CD8-positive, alpha-beta memory T cell (primary cell): ENCODE measurements at places on chromosomes 3 and 15. TPM values are rescaled to one million over a fixed set of nuclear protein-coding genes. Genes with fewer than 3 reads are reported as not detected.

EXD1 gene
- 0.28 TPM for polyA plus RNA-seq

RARRES1 gene
- polyA plus RNA-seq, result not detected

LSMEM2 gene
- polyA plus RNA-seq, result not detected

DNA sequence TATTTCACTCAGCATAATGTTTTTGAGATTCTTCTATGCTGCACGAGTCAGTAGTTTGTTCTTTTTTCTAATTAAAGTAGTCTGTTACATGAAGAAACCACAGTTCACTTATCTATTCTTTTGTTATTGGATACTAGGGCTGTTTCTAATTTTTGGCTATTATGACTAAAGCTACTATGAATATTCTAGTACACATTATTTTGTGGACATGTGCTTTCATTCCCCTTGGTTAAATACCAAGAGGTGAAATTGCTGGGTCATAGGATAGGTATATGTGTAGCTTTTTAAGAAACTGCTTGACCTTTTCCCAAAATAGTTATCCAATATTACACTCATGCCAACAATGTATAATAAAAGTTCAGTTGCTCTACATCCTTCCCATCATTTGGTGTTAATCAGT lies 8.9 kb downstream of the PDE8A start:
- no peak overlapping the region for H3K27ac ChIP-seq
- no peaks in the 10 kb centered on the region for H3K27me3 ChIP-seq
- no peak for DNase-seq

- H3K36me3 ChIP-seq, result no peaks in the 10 kb centered on the region
- DNase-seq, result no peak
- no peaks in the 10 kb centered on the region for H3K27me3 ChIP-seq
- no peak overlapping the region for H3K27ac ChIP-seq
These were observed 237.7 kb downstream of the SLCO3A1 start for GRCh38 chr15:92091155-92091734.
